ENCODE measurements at places on chromosomes 12 and 14. TPM values are rescaled to one million over a fixed set of nuclear protein-coding genes. Genes with fewer than 3 reads are reported as not detected.

TAS2R10 gene
- total RNA-seq: 0.06 TPM

ETFBKMT gene
- total RNA-seq: 0.87 TPM

LMNTD1 gene
- total RNA-seq: not detected

GALNT9 gene
- 4.2 TPM for total RNA-seq

SYCP3 gene
- total RNA-seq: 0.13 TPM

ITGB7 gene
- 0.46 TPM for total RNA-seq

GYS2 gene
- not detected for total RNA-seq

SERPINA12 gene
- total RNA-seq: not detected

CLEC1A gene
- not detected for total RNA-seq

POTEG gene
- not detected for total RNA-seq

VWF gene
- 0.15 TPM for total RNA-seq

Measured in A549 treated with AZD2906 at 1 μM for 4 hours (cell line).